HAP-1 (cell line): ENCODE measurements at places on chromosomes 16 and 17.

- DNase-seq = no peak
Observed at GRCh38 chr16:48591976-48592375, 18.0 kb downstream of the N4BP1 start.

- peak; percentile 42 for DNase-seq
Observed at GRCh38 chr16:85750827-85751697, at the start of gene C16orf74. Gene C16orf74 (minus strand): TSS chr16:85751096. CDS start chr16:85735217, 15,879 bp downstream.

DNA sequence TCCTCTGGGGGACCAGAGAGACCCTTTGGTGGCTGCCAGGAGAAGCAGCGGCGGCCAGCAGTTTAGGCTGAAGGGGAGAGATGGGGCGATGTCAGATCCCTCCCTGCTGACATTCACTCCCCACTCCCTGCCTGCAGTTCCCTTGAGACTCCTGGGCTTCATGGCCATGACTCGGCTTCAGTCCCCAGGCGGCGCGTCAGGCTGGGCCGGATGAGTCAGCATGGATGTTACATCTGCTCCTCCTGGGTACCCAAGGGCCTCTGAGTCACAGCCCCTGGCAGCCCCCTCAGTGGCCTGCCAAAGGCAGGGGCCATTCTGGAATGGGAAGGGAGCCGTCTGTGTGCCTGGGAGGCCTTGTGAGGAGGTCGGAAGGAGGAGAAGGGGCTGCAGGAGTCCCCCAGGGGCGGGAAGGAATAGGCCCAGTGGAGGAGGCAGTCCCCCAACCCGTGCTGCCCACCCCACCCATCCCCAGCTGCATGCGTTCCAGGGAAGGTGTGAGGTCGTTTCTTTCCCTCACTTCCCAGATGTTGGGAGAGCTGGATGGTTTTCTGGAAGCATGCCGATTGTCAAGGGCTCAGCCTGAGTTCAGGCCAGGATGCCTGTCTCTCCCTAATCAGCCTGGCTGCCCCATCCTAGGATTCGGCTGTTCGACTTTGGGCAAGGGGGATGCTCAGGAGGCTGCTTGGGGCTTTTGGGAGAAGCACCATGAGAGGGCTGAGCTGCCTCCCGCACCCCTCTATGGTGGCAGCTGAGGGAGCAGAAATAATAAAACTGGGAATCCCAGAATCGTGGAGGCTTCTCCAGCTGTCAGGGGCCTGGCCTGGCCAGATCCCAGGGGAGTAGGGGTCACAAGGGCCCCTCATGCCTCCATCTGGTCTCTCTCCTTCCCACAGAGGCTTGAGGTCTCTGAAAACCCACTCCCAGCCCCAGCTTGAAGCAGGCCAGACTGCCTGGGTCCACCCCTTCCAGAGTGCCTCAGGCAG is 9.7 kb downstream of the RHBDL3 start:
- no peak for DNase-seq

DNA sequence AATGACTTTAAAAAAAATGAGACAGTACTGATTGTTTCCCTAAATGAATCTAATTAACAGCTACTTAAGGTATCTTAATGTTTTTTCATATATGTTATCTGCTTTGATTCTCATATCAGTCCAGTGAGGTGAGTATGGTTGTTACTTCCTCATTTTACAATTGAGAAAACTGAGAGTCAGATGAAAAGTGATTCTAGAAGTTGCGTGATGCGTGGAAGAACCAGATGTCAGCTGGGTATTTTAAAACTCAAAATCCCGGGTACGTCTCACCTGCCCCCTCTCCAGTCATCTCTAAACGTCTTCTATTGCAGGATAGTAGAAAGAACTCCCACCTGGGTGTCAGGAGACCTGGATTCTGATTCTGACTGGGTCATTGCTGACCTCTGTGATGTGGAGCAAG is 89.2 kb downstream of the MAP2K6 start:
- no peak for DNase-seq

- no peak for DNase-seq
Observed at GRCh38 chr17:79017546-79018369, 6.2 kb upstream of the C1QTNF1 start.

DNA sequence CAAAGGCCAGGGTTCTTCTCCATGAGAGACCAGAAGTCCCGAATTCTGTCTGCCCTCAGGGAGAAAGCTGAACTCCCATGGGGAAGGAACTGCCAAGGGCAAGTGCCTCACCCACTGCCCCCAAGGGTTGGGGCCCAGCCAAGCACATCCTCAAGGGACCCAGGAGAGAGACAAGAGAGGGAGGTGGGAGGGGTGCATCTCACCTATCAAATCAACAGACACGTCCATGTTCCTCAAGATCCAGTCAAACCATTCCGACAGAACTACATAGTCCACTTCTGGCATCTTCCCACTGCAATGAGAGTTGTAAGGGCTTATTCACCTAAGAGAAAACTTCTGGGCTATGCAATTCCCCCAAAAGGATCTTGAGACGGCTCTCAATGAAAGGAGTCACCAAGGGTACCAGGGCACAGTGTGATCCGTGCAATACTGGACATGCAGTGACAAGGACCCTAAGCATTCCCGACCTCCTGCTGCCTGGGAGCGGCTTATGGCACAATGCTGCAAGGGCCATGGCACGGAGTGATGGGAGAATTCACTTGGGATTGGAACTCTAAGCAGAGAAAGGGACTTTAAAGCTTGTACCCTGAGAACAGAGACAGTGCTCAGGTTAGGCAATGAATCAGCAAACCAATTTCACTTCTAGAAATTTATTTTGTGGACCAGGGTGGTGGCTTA is 32.2 kb downstream of the TK2 start:
- no peak for DNase-seq

- peak; percentile 17 for DNase-seq
Observed at GRCh38 chr16:85416228-85417109, 196.7 kb upstream of the GSE1 start.

DNA sequence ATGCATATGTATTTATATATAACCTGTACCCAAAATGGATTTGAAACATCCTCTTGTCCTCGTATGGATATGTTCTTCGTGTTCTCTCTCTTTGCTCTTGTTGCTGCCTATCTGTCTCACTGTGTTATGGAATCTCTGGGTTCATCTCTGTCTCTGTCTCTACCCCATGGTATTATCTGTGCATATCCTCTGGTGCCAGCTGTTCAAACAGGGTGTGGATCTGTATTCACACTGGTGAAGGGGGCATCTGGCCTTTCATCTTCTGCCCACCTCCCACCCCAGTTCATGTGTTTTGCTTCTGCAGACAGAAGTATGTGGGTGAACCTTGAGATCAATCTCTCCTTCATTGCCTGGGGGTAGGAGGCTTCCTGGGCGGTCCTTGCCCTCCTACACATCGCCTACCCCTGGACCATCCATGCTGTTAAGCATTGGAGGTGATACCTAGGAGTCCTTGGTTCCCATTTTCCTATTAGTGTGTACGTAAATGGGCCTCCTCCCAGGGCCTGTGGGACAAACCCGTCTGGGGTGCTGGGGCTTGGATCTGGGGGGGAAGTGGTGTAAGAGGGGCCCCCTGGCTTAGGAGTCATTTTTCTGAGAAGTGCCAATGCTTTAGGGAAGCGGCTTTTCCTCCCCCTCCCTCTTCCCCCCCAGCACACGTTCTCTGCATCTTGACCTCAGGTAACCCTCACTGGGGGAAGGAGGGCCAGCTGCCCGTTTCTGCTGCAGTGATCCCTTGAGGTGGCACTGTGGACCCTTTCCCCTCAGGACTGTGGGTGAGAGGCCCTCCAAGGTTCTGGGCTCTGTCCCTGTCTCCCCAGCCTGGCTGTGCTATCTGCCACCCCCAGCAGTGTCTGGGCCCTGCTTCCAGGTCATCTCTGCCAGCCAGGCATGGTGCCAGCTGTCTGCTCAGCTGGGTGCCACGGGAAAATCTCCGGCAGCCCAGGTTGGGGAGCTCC is 21.1 kb downstream of the RARA start:
- DNase-seq = no peak

GRCh38 chr17:36653856-36654255 is 52.5 kb downstream of the MRM1 start:
- DNase-seq = no peak

- no peak for DNase-seq
Observed at GRCh38 chr17:63641692-63642448, 19.7 kb downstream of the MAP3K3 start.

DNA sequence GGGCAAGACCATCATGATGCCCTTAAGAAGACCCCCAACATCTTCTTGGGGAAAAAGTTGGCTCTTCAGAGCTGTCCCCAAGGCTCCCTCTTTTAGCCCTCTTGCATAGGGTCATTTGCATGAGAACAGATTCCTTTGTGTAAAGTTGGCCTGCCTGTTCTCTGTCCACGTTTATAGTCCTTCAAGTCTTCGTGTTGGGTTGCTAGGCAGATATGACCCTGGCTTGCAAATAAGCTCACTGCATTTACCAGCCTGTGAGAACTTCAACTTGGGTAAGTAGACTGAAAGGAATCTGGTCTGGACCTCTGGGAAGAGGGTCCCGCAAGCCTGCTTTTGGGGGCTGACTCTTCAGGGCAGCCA is 2.9 kb downstream of the ARSG start:
- DNase-seq = peak; percentile 70

GRCh38 chr17:55432358-55433028 is 10.9 kb upstream of the MMD start:
- DNase-seq = no peak

DNA sequence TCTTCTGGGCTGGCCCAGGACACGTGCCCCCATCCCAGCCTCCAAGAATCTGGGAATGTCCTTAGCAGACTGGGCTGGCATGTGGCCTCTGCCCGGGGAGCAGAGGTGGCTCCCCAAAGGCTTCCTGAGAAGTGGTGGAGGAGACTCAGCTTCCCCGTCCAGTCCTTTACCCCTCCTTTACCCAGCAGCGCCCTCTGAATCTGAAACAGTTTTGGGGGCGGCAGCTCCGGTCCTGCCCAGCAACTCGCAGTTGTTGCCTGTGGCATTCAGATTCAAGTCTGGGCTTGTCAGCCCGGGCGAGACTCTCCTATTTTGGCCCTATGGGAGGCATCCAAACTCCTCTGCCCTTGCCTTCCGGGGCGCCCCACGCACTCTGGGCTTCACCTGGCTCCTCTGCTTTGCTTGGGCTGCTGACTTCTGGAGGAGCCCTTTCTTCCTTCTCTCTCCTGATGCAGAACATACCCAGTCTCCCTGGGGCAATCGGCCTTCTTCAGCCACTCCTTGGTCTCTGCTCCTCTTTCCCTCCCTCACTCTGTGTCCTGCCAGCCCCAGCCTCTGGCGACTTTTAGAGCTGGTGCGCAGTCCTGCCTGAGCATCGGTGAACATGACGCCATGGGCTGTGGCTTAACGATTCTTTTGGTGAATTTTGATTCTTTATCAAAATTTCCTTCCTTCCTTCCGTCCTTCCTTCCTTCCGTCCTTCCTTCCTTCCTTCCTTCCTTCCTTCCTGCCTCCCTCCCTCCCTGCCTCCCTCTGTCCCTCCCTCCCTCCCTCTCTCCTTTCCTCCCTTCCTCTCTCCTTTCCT is 55.2 kb downstream of the CMIP start:
- no peak for DNase-seq

DNA sequence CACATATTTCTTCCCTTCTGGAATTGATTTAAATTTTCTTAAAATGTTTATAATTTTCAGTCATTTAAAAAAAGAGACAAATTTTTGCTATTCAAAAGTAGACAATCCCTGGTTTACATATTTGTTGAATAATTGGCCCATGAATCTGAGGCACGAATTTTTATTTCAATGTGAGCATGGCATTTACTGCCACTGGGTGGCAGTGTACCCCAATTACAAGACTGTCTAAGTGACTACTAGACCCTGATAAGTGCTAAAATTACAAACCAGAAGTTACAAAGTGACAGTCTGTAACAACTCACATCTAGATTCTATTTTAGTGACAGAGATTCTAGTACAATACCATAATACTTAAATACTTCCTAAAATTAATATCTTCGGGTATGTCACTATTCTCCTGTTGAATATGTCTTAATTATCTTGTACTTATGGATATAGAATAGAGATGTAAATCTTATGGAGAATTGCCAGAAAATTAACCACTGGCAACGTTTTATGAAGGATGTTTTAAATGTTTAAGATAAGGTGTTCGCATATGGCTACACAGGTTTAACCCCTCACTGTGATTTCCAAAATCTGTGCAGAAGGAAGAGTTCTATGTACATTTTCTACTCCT is 235.8 kb downstream of the MAP2K4 start:
- DNase-seq = peak; percentile 42

- DNase-seq = no peak
Observed at GRCh38 chr17:62300697-62301096, 79.7 kb upstream of the EFCAB3 start.

DNA sequence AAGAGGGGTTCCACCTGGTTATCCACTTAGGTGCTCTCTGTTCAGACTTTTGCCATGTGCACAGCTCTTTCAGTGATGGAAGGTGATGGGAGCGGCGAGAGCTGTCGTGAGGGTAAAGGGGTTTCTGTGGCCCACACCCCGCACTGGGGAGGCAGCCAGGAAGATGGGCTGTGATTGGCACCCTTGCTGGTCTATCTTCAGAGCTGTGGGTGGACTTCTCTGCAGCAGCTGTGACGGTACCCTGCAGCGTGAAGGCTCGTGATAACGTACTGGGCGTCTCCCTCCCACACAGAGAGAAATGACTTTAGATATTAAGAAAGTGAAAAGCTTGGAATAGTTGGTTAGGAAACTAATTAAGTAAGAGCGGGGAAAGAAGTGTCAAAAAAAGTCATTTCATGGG is 45.8 kb downstream of the MPRIP start:
- DNase-seq = no peak

DNA sequence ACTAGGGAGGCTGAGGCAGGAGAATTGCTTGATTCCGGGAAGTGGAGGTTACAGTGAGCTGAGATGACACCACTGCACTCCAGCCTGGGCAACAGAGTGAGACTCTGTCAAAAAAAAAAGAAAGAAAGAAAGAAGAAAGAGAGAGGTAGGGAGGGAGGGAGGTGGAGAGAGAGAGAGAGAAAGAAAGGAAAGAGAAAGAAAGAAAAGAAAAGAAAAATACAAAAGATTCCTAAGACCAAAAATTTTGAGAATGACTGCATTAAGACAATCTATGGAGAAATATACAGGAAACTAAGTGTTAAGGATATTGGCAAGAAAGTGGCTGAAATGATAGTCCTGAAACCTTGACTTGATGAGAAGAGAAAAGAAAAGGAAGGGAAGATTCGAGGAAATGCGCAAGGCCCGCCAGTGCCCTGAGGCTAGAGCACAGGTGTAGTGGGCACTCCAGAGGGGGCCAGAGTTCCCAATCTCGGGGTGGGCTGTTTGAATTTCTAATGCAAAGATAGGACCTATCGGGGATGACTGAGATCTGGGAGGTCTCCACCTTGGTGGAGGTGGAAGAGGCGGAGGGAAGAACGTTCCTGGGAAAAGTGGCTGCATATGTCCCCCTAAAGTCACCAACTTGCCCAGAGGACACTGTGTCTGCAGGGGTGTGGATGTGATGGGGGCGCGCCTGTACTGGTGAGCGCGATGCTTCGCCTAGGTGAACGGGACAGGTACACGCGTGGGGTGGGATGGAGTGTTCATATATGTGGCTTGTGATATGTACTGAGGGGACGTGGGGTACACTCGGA is 654 bp upstream of the SCNN1B start:
- no peak for DNase-seq

DNA sequence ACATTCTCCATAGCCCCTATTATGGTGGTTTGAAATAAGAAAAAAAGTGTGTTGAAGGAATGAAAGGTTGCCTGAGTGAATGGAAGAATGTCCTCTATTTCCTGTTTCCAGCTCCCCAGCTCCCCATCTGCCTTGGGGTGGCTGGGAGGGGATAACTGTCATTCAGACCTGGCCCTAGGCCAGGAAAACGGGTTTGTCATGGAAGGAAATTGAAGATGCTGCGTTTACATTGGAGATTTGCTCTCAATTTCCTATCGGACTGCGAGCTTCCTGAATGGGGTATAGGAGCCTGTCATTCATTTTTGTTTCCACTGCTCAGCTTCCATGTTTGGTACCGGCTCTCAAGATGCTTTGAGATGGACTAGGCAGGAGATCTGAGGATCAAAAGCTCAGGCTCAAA is 2.2 kb upstream of the FZD2 start:
- no peak for DNase-seq
